ENCODE measurements at places on chromosomes 7 and 10.

GRCh38 chr7:93981480-93981874 is 22.7 kb downstream of the BET1 start:
- no peak for DNase-seq

- DNase-seq = peak; percentile 31
Measured at GRCh38 chr7:13912715-13913278, 76.7 kb downstream of the ETV1 start.

DNA sequence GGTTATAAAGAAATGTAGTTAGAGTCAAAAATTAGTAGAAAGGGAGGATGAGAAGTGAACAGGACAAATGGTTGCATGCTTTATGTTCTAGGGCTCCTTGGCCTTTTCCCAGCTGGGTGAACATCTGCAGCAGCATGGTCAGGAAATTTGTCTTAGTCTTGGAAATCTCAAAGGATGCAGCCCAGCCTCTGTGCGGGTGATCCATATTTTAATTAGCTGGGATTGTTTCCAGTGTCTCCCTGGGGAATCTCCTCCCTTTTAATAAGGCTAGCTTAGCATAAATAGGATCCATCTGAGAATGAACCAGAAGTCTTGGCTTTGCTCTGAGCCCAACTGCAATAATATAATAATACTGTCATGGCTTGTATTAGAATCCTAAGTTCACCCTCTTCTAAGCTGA is 198.3 kb downstream of the PRKG1 start:
- DNase-seq = no peak

DNA sequence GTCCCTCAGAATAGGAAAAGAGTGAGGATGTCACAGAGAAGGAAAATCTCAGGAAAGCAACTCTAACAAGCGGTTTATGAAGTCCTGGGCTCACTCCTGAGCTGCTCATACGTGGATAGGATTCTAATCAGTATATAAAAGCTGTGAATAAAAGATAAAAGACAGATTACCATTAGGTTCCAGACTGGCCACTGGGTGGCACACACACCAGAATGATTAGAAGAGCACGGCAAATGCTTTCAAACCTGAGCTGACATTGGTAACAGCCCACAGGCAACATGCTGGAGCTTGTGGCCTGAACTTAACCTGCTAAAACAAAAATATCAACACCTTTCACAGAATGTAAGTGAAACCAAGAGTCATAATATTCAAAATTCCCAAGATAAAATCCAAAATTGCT is 370.8 kb downstream of the GRID1 start:
- no peak for DNase-seq

DNA sequence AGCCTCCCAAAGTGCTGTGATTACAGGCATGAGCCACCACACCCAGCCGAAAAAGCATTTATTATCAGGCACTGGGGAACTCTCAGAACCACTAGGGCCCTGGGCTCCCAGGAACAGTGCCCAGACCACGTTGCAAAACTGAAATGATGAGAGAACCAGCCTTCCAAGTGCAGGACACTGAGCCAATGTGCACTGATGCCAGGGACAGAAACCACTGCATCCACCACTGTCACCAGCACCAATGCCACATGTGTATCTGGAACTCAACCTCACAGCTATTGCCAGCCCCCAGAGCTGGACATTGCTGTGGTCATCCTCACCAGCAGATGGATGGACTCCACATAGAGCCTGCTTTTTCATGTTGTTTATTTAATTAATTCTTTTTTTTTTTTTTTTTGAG is 28.2 kb upstream of the TPST1 start:
- DNase-seq = no peak

DNA sequence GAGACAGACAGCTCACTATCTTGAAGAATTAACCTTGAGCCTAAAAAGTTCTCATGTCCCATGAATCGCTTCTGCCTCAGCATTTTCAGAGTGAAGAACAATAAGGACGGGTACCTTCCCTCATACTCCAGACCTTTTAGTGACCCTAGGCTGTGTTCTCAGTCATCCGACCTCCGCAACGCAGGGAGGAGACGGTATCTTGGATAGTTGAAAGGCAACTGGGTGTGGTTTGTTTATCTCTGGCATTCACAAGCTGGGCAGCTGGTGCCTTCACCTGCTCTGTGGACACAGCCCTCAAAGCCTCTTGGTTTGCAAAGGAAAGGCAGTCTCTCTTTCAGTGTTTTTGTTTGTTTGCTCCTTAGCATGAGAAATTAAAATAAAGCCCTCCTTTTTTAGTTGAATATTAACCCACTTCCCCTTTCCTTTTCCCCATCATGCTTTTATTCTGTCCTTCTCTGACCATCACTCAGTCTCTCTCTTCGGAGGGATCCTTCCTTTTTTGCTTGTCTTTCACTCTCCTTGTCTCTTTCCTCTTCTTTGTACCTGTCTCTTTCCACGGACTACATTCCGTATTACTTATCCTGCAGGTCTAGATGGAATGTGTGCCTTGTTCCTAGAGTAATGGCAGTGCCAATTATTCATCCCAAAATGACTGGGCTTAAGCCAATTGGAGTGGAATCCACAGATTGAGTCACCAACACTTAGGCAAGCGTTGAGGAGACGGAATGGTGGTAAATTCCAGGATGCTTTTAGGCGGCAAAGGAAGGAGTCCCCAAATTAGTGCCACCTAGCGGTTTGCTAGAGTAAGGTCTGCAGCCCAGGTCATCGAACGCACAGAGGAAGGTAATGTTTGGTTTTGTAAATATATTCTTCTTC is 45.8 kb downstream of the PRR15 start:
- no peak for DNase-seq

- no peak for DNase-seq
Measured at GRCh38 chr10:1310271-1310789, 254.1 kb downstream of the WDR37 start.

- DNase-seq = no peak
Measured at GRCh38 chr7:107582875-107583274, 2.8 kb downstream of the BCAP29 start.

DNA sequence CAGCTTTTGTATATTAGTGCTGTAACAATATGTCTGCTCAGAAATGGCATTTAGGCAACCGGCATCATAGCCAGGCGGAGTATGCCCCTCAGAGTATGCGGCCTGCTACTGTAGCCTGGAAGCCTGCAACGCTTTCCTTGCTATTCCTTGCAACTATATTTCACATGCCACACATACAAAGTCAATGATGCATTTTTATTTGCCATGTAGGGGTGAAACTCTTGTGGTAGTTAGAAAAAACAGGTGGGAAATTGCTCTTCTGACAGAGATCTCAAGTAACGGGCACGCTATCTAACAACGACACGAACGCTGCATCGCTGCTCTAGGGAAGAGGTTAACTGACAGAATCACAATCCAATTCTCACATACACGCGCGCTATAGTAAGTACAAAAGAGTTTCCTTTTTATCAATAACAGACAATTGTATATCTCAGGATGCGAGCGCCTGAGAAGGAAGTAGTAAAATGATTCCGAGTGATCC is 5.9 kb downstream of the EBF3 start:
- DNase-seq = no peak

- DNase-seq = no peak
Measured at GRCh38 chr10:128087884-128088709, 38.1 kb downstream of the MKI67 start.

- no peak for DNase-seq
Measured at GRCh38 chr10:97025613-97026242, 160.0 kb downstream of the SLIT1 start.

DNA sequence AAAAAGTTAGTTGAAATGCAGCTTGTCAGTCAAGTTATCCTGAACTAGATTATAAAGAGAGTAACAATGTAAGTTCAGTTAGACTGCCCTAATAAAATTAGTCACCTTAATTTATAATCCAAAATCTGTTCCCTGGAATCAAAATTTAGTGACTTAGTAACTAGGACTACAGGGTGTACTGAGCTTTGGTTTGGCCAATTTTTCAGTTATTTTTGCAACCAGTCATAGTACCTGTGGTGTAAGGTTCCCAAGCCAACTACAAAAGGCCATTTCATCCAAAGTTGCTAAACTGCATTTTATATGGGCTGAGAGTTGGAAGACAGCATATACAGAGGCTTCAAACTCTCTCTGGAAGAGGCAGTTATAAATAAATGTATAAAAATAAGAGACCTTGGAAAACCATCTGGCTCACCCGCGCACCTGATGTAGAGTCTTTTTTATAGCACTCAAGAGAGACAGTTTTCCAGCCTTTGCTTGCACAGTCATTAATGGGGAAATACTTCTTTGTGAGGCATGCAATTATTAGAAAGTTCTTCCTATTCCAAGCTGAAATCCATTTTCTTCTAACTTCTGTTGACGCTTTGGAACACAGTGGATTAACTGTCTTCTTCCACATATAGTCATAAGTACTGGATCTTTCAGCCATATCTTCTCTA is 59.2 kb downstream of the PUS7 start:
- DNase-seq = no peak

DNA sequence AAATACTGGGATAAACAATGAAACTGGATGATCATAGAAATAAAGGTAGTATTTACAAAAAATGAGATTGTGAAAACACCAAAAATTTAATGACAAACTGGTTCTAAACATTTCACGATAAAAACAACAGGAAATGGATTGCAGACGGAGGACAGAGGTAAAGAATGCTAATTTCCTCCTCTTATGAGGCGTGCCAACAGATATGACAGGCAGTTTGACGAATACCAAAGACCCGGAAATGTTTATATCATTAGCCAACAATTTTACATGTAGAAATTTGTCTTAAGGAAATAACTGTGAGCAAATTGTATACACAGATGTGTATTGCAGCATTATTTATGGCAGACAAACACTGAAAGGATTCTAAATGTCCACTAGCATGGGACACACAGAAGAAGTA is 162.0 kb upstream of the MGMT start:
- no peak for DNase-seq

- DNase-seq = no peak
Measured at GRCh38 chr7:76294344-76295024, 8.0 kb upstream of the HSPB1 start.

GRCh38 chr10:121668314-121669027 is 70.2 kb upstream of the FGFR2 start:
- no peak for DNase-seq

- no peak for DNase-seq
Measured at GRCh38 chr7:95200741-95201140, 123.6 kb downstream of the PON1 start.

GRCh38 chr10:70457759-70458305 is 16.4 kb upstream of the NODAL start:
- DNase-seq = no peak

GRCh38 chr10:78846760-78847159 is 222.0 kb upstream of the ZMIZ1 start:
- DNase-seq = no peak

GRCh38 chr10:35192645-35193249 is 66.1 kb downstream of the CREM start:
- DNase-seq = no peak
